Nephron progenitor cell (in vitro differentiated cells): ENCODE measurements at places on chromosomes 7 and 10.

DNA sequence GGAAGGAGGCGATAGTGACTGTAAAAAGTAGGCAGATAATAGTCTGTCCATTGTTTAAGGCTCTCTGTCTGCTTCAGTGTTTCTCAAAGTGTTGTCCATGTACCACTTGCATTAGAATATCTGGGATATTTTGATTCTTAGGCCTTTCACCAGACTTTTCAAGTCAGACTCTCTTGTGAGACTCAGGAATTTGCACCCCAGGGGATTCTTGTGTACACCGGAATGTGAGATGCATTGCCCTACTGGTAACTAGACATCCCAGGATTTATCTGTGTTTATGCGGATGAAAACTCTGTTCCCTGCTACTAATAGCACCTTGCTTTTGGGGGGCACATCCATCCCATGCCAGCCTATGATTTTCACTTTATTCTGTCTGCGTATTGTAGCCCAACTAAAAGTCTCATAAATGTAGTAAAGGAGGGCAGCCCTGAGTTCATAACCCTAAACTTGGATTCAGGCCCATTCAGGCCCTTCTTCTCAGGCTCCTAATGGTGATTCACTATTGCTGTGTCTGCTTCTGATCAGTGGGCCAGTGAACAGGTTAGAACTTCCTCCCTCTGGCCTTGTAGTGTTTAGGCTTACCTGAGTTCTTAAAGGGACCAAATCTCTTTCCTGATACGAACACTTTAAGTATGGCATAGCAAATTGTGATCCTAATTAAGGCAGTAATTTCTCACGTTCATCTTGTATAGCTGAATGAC is 71.8 kb upstream of the RPA3 start:
- DNase-seq: no peak

GRCh38 chr10:86600296-86600695 is 54.1 kb upstream of the OPN4 start:
- DNase-seq: no peak

GRCh38 chr10:32937911-32938424 is 20.1 kb downstream of the ITGB1 start:
- DNase-seq: no peak

- DNase-seq: no peak
These were observed 39.0 kb upstream of the ZNF438 start for GRCh38 chr10:31070691-31071090.

DNA sequence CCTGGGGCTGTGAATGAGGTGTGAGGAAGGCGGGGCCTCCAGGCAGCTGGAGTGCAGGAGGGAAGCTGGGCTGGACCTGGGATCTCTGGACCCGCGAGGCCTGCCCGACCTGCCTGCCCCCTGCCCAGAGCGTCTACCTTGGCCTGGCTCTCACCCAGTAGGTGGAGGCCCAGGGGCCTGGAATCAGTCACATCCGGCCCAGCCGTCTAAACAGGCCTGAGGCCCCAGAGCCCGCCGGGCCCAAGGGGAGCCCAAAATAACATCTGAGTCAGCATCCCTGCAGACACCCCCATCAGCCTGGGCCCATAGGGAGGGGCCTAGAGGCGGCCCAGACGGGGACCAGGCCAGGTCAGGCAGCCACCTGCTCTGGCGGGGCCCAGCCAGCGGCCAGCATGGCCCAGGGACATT is 15.1 kb upstream of the ELN start:
- DNase-seq: no peak

DNA sequence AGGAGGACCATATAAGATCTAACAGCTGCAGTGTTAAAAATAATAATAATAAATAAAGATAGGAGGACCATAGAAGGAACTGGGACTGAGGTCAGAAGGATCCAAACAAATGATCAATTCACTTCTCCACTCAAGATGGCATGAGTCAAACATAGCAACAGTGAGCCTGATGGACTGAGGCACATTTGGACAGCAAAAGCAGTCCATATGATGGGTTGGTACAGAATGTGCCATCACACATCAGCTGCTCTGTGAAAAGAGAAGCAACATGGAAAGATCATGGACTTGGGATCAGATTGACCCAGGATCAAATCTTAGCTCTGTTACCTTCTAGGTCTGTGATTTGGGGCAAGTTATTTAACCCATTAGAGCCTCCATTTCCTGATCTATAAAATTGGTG is 188.9 kb upstream of the KMT2E start:
- DNase-seq: no peak

GRCh38 chr7:129238546-129238945 is 13.7 kb downstream of the AHCYL2 start:
- no peak for DNase-seq

GRCh38 chr7:144026203-144026883 is 22.4 kb upstream of the OR2A5 start:
- no peak for DNase-seq

DNA sequence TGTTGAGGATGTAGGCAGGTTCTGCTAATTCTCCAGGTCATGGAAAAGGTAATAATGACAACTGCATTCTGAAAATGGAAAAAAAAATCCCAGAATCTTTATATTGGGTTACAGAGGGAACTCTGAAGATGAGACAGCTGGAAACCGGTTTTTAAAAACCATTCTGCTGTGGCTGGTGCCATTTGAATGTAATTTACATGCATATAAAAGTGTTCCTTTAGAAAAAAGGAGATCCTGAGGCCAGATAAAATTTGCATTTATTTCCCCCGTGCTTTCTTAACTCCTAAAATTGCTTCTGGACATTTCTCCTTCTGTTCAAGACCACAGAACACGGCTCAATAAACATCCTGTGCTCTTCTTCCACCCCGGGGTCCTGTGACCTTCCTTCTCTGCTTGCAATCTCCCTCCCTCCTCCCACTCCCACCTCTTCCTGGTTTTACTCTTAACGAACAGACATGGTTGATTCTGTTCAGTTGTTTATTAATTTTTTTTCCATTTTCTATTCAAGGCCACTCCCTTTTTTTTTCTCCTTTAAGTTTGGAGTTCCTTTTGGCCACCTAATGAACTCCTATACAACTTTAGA is 41.6 kb downstream of the SH2D4B start:
- DNase-seq: no peak

DNA sequence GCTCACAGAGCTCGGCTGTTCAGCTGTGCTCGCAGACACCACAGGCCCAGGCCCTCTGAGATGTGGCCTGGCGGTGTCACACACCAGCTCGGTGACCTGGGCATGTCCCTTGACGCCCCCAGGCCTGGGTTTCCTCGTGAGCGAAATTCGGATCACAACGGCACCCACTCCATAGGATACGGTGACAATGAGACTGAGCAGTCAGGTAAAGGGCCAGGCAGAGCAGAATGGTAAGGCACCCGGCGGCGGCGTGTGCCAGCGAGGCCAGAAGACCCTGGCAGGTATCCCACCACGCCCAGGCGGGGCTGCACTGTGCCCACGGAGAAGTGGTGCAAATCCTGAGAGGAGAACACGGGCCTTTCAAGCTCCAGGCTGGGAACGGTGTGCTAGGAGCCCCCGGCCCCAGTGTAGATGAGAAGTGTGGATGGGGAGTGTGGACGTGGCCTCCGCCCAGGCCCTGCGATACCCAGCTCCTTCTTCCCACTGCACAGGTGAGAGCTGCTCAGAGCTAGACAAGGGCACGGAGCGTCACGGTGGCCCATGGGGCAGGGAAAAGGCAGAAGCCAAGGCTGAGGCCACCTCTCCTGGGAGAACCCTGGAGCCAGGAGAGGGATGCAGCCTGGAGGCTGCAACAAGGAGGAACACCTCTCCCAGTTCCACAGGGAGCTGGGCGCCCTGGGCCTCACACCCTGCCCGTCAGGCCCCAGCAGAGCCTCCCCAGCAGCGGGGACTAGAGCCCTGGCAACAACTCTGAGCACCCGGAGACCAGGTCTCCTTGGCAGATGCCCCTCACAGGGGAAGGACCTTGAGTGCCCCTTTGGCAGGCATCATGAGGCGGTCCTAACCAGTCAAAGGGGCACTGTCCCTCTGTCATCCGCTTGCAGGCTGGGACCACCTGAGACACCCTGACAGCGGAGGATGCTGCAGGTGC is 219.1 kb downstream of the MAD1L1 start:
- DNase-seq: no peak

- no peak for DNase-seq
These were observed 8.5 kb upstream of the RSBN1L start for GRCh38 chr7:77687747-77688144.

DNA sequence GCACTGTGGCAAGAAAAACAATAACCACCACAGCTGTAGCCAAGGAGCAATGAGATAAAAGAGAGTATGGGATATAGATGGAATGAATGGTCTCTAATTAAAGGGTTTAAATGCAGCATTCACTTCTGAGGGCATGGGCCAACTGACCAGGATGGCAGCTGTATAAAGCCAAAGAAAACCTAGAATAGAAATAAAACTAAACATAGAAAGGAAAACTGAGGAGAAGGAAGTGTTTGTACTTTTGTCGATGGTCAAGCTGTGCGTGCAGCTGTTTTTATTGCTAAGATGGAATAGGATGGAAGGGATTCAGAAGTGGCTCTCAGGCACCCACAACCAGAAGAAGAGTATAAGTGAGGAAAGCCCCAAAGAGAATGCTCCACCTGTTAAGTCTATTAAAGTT is 37.9 kb downstream of the ZC3HC1 start:
- DNase-seq: no peak

- DNase-seq: no peak
These were observed 568.8 kb upstream of the PCDH15 start for GRCh38 chr10:55369670-55370420.

DNA sequence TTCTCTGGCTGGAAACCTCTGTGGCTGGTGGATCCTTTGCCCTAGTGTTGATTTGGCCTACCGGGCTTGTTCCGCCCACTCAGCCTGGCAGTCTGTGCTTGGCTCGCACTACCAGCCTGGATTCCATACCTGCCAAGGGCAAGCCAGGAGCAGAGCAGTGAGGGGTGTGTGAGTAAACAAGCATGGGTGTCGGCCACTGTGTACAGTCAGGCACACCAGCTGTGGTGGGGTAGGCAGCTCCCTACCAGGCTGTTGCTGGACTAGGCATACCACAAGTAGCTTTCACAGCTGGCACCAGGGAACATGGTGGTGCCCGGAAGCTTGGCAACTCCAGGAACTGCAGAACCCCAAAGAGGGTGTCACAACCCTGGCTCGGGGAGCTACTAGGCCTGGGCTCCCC is 942.9 kb upstream of the LRRN3 start:
- no peak for DNase-seq

- no peak for DNase-seq
These were observed 877.9 kb downstream of the KCNMA1 start for GRCh38 chr10:76759681-76760080.

GRCh38 chr7:95126053-95126709 is 198.2 kb downstream of the PON1 start:
- no peak for DNase-seq

GRCh38 chr7:98038321-98038720 is 48.3 kb upstream of the OCM2 start:
- no peak for DNase-seq

DNA sequence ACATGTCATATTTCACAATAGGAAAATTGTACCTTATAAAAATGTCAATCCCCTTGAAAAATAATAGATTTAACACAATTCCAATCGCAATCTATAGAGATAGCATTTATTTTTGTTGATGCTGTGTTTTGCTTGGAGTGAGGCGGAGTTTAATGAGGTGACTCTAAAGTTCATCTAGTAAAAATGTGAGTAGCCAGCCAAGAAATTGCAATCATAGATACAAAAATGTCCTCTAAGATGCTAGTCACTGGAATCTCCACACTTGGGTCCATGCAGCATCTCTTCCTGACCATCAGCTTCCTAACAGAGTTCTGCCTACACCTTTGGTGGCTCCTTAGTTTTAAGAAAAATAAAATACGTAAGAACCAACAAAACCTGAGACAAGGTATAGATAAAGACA is 44.9 kb downstream of the GLI3 start:
- DNase-seq: no peak

GRCh38 chr7:153286763-153287162 is 527.2 kb downstream of the ACTR3B start:
- no peak for DNase-seq

DNA sequence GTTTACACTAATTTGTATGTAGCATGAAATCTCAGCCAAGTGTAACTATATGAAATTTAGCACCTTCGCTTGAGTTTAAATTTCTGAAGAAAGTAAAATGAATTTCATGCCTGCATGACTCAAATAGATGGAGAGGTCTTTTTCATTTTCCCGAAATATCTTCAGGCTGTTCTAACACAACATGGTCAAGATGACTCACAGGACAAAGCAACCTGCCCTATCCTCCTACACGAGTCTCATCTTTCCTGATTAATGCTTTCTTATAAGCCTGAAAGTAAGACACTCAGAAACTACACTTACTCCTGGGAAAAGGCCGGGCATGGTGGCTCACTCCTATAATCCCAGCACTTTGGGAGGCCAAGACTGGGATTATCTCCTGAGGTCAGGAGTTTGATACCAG is 41.2 kb downstream of the CH25H start:
- no peak for DNase-seq

GRCh38 chr10:78703593-78703992 is 365.2 kb upstream of the ZMIZ1 start:
- DNase-seq: peak; percentile 19

- no peak for DNase-seq
These were observed 268.4 kb downstream of the TCERG1L start for GRCh38 chr10:131043039-131043691.
